ENCODE measurements at places on chromosomes 6 and 20.

DNA sequence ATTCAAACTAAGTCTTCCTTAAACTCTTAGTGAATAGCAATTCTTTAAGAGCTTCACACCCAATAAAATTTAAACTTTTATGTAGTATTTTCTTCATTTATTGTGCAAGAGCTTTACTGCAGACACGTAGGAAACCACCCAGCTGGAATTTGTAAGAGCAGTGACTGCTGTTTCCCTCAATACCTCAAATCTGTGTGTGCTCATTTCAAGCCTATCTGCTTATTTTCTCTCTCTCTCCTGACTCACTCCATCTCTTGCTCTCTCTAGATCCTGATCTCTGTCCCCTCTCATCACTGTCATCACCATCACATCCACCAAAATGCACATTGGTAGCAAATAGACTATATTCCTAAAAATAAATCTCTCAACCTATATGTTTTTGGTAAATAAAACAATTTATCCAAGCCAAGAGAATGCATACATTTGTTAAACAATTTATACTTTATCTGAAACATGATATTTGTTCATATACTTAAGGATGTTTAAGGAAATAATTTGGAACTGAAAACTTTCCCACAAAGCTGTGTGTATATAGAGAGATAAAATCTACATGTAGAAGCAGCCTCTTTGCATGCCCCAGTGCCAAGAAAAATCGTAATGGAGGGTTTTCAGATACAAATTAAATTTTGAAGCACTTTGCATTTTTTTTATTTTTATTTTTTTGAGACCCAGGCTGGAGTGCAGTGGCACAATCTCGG is 273.0 kb downstream of the TFAP2A start:
- H3K4me1 ChIP-seq, result no peaks in the 10 kb centered on the region
- no peak overlapping the region for H3K4me3 ChIP-seq
- DNase-seq, result no peak
- H3K27ac ChIP-seq, result no peak overlapping the region

- no peaks in the 10 kb centered on the region for H3K36me3 ChIP-seq
- no peaks in the 10 kb centered on the region for H3K27me3 ChIP-seq
- no peak overlapping the region for H3K27ac ChIP-seq
- DNase-seq, result no peak
- no peak overlapping the region for H3K4me3 ChIP-seq
- H3K4me1 ChIP-seq, result no peaks in the 10 kb centered on the region
These were observed 185.1 kb downstream of the DTNBP1 start for GRCh38 chr6:15477746-15478145.

DNA sequence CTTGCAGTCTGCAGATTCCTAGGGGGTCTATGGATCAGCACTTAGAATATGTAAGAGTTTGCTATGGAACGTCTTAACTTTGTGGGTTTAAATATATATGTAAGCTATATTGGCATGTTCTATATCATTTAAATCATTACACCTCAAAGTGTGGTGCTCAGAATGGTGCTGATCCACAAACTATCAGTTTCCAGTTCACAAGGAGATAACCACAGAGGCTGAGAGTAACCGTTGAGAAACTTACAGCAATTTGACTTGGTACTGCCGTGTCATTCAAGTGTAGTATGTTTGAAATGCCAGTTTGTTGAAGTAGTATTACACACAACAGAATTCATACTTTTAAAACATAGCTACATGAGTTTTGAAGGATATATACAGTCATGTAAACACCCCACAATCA is 279.7 kb downstream of the FARS2 start:
- no peaks in the 10 kb centered on the region for H3K36me3 ChIP-seq
- H3K27ac ChIP-seq, result no peak overlapping the region
- no peak for DNase-seq
- no peak overlapping the region for H3K4me3 ChIP-seq
- peaks cover 10% of the 10 kb centered on the region for H3K4me1 ChIP-seq

- no peak for DNase-seq
- H3K4me3 ChIP-seq, result no peak overlapping the region
- H3K27me3 ChIP-seq, result peaks cover 10% of the 10 kb centered on the region
- H3K27ac ChIP-seq, result no peak overlapping the region
These were observed 109.9 kb upstream of the HEY2 start for GRCh38 chr6:125639466-125640020.

DNA sequence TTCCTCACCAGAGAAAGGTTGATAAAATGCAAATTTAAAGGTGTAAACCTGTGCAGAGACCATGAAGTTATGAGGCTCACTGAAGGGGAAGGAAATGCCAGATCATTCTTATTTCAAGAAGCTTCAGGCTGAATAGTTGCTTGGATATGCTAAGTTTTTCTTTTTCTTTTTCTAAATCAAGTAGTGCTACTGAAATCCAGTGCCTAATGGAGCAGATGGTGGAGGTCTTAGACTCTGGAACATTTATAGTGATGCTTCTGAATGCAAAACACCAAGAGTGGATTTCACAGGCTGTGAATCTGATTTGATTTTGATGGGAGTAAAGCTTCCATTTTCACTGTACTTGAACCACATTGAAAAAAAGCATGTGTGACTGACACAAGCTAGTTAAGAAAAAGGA is 151.2 kb upstream of the BEND3 start:
- DNase-seq, result no peak
- H3K4me1 ChIP-seq, result no peaks in the 10 kb centered on the region
- H3K27ac ChIP-seq, result no peak overlapping the region
- no peaks in the 10 kb centered on the region for H3K27me3 ChIP-seq
- no peak overlapping the region for H3K4me3 ChIP-seq
- no peaks in the 10 kb centered on the region for H3K36me3 ChIP-seq

DNA sequence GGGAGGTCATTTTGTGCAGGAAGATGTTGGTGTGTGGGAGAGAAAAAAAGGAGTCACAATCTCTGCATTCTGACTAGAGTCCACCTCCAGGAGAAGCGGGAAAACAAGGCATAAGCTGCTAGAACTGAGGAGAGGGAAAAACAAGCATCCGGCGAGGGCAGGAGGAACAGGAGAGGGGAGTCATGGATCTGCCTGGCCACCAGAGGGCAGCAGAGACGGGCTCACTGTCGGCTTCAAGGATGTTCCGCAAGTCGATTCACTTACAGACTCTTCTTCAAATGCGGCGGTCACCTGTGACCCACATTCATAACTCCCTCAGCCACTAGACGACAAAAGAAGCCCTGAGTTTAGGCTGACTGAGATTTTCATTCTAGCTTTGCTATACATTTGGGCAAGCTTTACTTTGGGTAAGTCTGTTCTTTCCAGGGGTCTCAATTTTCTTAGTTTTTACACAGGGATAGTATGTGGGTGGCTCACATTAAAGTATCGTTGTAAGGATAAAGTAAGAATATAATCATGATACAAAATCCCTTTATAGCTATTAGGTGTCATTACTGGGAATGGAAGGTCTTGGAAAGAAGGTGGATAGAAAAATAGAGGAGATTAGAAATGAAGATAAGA is 6.6 kb upstream of the BTNL2 start:
- H3K4me3 ChIP-seq, result no peak overlapping the region
- H3K27me3 ChIP-seq, result no peaks in the 10 kb centered on the region
- H3K36me3 ChIP-seq, result no peaks in the 10 kb centered on the region
- no peak overlapping the region for H3K27ac ChIP-seq
- DNase-seq, result peak; percentile 69

DNA sequence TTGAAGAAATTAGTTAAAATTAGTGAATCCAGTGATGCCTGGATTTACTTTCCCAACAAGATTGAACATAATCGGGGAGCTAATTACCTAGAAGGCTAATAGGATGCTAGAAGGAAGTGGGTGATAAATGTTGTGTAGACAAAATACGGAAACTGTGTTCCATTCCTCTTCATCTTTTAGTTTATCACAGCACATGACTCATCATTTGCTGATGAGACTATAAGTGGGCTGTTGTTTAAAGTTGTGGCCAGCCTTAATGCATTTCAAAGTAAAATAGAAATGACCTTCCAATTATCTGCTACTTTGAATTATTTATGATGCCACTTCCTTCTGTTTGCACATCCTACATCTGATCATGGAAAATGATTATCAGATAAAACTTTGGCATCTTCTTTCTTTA is 43.4 kb downstream of the OGFRL1 start:
- no peaks in the 10 kb centered on the region for H3K36me3 ChIP-seq
- no peak overlapping the region for H3K4me3 ChIP-seq
- no peak overlapping the region for H3K27ac ChIP-seq
- H3K27me3 ChIP-seq, result no peaks in the 10 kb centered on the region
- no peak for DNase-seq

GRCh38 chr6:162165479-162165878 is 562.1 kb downstream of the PRKN start:
- DNase-seq, result no peak
- H3K36me3 ChIP-seq, result no peaks in the 10 kb centered on the region
- no peak overlapping the region for H3K27ac ChIP-seq
- H3K4me3 ChIP-seq, result no peak overlapping the region
- no peaks in the 10 kb centered on the region for H3K27me3 ChIP-seq
- no peaks in the 10 kb centered on the region for H3K4me1 ChIP-seq

DNA sequence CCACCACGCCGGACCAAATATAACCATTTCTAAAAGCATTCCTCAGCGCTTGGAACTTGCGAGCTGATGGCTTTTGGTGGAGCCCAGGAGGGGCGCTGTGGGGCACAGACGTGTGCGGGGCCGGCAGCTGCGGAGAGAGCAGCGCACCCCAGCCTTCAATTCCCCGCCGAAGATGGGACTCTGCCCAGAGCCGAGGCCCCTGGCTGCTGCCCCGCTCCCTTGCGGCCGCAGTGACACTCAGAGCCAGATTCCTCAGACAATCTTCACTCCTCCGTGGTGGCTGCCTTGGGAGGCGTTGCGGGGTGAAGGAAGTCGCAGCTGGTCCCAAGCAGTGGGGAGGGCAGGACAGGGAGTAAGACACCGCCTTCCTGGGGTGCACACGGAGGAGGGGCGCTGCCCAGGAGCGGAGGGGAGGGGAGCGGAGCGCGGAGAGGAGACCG is 87.7 kb downstream of the TMEM242 start:
- H3K4me1 ChIP-seq, result no peaks in the 10 kb centered on the region
- H3K36me3 ChIP-seq, result no peaks in the 10 kb centered on the region
- H3K4me3 ChIP-seq, result no peak overlapping the region
- no peak overlapping the region for H3K27ac ChIP-seq
- no peak for DNase-seq

DNA sequence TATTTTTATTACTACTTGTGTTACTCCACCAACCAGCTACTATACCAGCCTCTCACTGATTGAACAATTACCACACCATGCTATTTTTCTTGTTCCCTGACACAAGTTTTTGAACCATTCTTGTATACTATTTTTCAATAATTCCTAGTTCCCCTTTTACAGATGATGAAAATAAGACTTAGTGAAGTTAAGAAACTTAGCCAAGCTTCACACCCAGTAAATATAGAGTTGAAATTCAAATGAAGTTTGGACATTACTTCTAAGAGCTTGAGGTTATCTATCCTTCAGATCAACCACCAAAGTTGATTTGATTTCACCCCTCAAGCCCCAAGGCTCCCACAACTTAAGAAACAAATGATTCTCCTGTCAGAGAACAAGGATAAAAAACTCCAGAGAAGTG is 13.1 kb upstream of the BCAS1 start:
- no peak overlapping the region for H3K4me3 ChIP-seq
- DNase-seq, result no peak
- no peak overlapping the region for H3K27ac ChIP-seq
- H3K36me3 ChIP-seq, result no peaks in the 10 kb centered on the region

- no peak for DNase-seq
- no peak overlapping the region for H3K4me3 ChIP-seq
- H3K36me3 ChIP-seq, result no peaks in the 10 kb centered on the region
- no peak overlapping the region for H3K27ac ChIP-seq
- H3K4me1 ChIP-seq, result peaks cover 6% of the 10 kb centered on the region
- no peaks in the 10 kb centered on the region for H3K27me3 ChIP-seq
These were observed 5.6 kb upstream of the CNPY3 start for GRCh38 chr6:42923666-42924065.

GRCh38 chr20:41617059-41617901 is 897 bp downstream of the CHD6 start:
- H3K4me1 ChIP-seq, result peaks cover 6% of the 10 kb centered on the region
- peak overlapping the region; percentile 69 for H3K4me3 ChIP-seq
- no peaks in the 10 kb centered on the region for H3K36me3 ChIP-seq
- no peaks in the 10 kb centered on the region for H3K27me3 ChIP-seq
- peak overlapping the region; percentile 87 for H3K27ac ChIP-seq

- no peak for DNase-seq
- H3K27me3 ChIP-seq, result no peaks in the 10 kb centered on the region
- H3K4me1 ChIP-seq, result peaks cover 7% of the 10 kb centered on the region
- no peak overlapping the region for H3K27ac ChIP-seq
These were observed 11.1 kb upstream of the ELOVL2 start for GRCh38 chr6:11055127-11055627.

DNA sequence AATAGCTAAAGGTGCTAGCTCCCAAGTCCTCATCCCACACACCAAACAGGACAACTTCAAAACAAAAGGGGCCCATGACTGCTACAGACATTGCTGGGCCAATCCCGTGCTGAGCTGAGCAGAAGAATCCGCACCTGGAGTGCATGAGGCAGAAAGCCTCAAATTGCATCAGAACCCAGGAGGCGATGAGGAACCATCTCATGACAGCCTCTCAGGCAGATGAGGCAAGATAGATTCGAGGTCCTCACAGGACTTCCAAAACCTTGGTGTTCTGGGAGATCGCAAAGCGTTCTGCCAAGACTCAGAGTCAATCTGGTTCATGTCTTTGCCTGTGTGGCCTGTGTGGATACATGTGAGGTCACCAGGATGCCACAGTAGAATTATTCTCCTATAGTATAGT is 32.8 kb upstream of the SSTR4 start:
- H3K4me1 ChIP-seq, result no peaks in the 10 kb centered on the region
- H3K27ac ChIP-seq, result no peak overlapping the region
- no peaks in the 10 kb centered on the region for H3K36me3 ChIP-seq
- peaks cover 7% of the 10 kb centered on the region for H3K27me3 ChIP-seq

DNA sequence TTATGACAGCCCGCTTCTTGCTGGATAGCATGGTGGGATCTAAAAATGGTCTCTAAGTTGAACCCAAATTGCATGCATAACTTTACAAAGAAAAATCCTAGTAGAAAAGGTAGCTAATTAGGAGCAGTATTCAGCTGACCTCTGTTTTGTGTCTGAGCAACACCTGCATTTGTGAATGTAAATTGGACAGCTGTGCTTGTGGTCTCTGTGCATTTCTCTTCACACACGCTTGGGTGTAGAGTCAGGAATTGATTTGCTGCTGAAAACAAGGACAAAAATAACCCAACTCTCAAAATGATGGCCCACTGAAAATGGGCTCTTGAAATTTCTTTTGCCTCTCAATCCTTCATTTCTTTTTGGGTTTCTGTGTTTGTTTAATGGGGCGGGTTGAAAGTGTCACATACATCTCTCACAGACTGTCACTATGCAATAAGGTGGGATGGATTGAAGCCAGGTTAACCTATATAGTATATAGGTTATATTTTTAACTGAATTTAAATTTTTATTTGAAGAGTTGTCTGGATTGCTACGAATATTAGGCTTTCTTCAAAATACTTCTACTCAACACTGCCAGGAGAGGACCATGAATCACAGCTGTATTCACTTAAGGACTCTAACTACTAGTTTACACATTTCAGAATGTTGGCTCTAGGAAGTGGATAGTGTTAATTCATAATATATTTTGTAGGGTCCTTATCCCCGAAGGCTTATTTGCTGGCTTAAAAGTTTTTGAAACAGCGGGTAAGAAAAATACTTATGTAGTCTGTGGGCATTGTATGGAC is 46.5 kb downstream of the SOBP start:
- DNase-seq, result no peak
- no peaks in the 10 kb centered on the region for H3K27me3 ChIP-seq
- H3K4me1 ChIP-seq, result no peaks in the 10 kb centered on the region
- H3K36me3 ChIP-seq, result no peaks in the 10 kb centered on the region
- H3K4me3 ChIP-seq, result no peak overlapping the region

GRCh38 chr20:59453759-59454560 is 150.4 kb upstream of the PHACTR3 start:
- H3K27me3 ChIP-seq, result peaks cover 29% of the 10 kb centered on the region
- no peaks in the 10 kb centered on the region for H3K36me3 ChIP-seq
- no peaks in the 10 kb centered on the region for H3K4me1 ChIP-seq
- no peak for DNase-seq
